ENCODE measurements at places on chromosomes 16 and 17.

- peak; percentile 49 for DNase-seq
Observed at GRCh38 chr16:30615358-30616091, 5.3 kb upstream of the ZNF689 start.

DNA sequence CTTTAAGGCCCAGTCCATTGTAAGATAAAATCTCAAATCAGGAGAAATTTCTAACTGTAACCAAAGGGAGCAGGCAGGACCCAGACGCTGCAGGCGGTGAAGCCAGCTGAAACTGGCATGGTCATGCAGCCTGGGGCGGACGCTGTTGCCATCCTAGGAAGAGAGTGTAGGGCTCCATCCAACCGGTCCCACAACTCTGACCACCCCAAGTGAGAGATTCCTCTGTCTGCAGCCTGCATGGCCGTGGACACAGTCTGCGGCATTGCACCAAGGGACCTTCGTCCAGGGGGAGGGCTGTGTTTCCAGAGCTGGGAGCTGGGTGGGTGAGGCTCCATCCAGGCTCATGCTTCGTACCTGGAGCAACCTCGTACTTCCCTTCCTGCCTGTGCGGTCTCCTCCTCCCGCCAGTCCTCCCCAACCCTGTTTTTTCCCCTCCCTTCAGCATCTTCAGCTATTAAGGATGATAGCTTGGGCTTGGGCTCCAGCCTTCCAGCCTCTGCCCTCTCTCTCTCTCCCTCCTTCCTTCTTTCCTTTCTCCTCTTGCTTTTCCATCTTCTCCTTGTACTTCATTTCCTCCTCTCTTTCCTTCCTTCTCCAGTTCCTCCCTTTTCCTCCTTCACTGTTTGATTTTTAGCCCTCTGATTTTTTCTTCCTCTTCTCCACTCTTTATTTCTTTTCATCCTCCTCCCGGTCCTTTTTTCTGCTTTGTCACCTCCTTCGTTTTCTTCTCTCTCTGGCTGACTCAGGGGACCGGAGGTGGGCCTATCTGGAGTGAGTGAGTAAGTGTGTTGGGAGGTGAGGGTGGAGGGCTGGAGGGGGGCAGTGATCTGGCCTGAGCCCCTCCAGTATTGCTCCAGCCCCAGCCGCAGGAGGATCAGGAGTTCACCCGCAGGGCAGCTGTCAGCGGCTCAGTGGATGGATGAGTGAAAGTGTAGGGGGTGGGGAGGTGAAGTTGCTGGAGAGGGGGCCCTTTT lies 17.0 kb upstream of the LHX1 start:
- no peak for DNase-seq

GRCh38 chr17:79301469-79301868 lies 226.8 kb downstream of the ENGASE start:
- no peak for DNase-seq

DNA sequence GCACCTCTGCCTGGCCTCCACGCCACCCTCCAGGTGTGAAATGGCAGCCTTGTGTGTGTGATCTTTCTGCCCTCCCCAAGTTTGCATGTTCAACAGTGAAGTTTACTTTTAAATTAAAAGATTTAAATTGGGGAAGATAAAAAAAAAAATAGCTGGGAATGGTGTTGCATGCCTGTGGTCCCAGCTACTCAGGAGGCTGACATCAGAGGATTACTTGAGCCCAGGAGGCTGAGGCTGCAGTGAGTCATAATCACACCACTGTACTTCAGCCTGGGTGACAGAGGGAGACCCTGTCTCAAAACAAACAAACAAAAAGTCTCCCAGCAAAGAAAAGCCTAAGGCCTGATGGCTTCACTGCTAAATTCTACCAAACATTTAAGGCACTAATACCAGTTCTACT lies 35.4 kb upstream of the RNF43 start:
- DNase-seq, result no peak

DNA sequence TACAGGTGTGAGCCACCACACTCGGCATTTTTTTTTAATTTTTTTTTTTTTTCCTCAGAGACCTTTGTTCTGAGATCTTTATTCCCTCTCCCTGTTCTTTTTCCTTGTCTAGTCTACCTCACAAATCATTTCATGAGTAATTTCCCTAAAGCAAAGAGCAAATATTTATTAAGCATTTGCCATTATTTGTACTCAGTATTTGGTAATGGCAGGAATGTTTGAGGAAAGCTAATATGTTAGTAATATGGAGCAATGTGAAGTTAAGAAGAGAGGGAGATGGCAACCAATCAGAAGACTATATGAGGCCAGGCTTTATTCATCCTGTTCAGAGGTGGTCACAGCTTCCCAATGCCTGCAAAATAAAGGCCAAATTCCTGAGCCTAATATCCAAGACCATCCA lies 13.3 kb downstream of the CENPV start:
- no peak for DNase-seq

DNA sequence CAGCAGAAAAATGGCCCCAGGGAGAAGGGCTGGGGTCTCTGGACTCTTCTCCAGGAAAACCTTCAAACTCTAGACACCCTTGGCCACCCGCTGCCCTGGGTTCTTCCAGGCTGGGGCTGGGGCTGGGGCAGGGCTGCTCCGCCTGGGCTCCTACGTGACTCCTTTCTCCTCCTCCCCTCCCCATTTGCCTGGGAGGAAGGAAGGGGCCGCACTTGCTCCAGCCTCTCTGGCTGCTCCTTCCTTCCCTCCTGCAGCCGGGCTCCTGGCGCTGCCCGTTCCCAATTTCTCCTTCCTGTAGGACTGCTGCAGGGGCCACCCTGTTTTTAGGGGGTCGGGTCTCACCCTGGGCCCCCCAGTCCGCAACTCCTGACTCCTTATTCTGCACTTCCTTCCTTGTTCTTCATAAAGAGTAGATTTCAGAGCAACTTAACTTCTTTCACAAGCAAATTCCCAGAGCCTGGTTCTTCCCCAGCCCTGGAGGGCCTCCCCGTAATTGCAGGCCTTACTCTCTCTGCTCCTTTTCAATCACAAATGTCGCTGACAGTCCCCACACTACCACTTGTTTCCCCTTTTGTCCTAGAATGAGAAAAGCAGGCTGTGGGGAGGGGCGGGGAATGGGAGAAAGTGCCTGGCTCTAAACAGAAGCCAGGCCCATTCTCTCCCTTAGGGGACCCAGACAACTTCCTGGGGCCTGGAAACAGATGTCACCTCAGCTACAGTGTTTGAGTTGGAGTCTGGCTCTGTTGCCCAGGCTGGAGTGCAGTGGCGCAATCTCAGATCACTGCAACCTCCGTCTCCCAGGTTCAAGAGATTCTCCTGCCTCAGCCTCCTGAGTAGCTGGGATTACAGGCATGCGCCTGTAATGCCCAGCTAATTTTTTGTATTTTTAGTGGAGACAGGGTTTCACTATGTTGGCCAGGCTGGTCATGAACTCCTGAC lies 137.8 kb downstream of the ENGASE start:
- no peak for DNase-seq

GRCh38 chr17:11324846-11325420 lies 83.9 kb downstream of the SHISA6 start:
- DNase-seq, result no peak

DNA sequence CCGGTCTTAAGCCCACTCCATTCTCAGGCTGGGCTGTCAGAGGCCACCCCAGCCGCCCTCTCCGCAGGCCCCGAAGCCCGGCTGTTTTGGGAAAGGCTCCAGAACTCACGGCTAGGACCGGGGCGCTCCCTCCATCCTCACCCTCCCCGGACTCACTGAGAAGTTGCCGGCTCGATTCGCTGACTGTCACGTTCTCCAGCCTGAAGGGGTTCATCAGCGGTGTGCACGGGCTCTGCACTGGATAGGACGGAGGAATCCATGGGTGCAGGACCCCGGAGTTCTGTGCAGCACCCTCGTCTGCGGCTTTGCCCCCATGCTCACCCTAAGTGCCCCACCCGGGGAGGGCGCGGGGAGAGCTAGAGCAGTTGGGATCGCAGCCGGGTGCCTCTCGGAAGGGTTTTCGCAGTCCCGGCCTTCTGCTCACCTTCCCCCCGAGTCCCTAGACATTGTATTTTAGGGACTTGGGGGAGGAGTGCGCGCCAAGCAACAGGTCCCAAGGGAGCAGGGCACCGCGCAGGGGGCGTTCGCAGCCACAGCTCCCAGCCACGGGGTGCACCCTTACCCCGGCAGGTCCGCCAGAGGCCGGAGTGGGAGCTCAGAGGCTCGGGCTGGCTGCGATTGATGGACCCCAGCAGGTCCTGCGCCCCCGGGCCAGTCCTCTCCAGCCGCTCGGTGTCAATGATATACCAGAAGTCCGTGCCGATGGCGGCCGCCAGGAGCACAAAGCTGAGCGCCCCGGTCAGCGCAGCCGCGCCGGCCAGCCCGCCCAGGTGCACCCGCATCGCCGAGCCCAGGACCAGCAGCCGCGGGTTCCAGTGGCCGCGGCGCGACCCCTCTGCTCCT lies 1.0 kb downstream of the TMEM114 start:
- DNase-seq, result no peak

DNA sequence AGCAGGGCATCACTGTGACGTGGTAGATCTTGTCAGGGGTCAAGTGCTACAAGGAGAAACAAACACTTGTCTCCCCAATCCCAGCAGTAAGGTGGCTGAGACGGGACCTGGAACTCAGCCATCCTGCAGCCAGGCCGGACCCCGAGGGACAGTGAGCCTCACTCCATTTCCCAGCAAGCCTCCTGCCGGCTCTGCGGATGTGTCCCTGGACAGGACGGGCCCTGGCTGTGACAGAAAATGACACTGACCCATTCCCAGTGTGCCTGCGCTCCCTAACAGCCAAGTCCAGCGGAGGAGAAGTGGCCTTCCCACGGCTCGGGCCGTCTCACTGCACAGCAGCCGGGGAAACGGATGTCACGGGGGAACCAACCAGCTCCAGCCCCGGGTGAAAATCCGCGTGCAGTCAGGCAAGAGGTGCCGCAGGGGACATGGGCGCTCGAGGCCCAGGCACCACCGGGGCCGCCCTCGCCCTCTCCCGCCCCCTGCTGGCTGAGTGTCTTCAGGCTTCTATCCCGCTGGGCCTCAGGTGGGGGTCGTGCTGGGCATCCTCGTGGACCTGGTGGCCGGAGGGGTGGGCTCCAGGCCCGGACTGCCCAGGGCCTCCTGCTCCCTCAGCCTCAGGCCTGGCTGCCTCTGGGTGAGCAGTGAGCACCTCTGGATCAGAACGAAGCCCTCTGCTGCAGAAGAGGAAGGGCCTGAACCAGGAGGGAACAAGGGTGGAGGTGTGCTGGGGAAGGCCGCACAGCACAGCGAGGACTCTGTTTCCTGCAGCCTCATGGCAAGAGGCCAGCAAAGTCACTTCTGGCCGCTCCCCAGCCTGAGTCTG lies 6.7 kb downstream of the HAGHL start:
- DNase-seq, result no peak

DNA sequence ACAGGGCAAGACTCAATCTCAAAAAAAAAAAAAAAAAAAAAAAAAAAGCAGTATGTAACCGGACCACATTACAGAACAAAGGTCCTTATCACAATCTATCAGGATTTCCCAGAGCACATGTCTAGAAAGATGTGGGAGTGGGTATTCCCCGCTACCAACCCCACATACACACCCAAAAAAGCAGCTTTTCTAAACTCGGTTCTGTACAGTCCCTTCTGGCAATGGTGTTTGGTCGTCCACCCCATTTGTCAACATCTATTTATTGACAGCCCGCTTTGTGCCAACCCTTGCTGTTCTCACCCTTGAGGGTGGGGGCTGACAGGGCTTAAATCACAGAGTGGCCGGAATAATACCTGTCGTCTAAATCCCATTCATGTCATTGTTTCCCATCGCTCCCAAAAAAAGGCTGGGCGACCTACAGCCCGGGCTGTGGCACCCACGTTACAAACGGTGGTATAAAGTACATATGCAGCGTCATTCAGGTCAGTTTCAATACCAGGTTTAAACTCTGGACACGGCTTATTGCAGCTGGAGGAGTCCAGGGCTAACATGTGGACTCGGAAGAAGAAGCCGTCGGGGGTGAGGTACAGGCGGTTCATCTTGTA lies 3.6 kb downstream of the C17orf58 start:
- no peak for DNase-seq

- DNase-seq, result no peak
Observed at GRCh38 chr17:37826497-37827430, 81.9 kb upstream of the HNF1B start.

- DNase-seq, result no peak
Observed at GRCh38 chr17:65556910-65557348, 4.5 kb downstream of the AXIN2 start.

- no peak for DNase-seq
Observed at GRCh38 chr16:10501016-10501607, 79.3 kb downstream of the EMP2 start.

DNA sequence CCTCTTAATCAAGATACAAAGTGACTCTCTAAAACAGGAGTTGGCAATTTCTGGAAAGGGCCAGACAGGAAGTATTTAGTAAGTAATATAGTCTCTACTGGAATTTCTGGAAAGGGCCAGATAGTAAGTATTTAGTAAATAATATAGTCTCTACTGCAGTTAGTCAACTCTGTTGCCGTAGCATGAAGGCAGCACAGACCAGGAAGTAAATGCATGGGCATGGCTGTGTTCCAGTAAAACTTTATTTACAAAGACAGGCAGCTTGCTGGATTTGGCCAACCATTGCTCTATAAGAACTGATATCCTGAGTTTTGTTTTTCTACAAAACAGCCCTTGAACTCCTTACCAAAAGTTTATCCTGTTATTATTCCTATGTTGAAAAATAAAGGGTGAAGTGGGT lies 16.9 kb downstream of the LDAF1 start:
- no peak for DNase-seq

GRCh38 chr16:3998793-3999478 lies 117.3 kb downstream of the ADCY9 start:
- DNase-seq, result no peak

DNA sequence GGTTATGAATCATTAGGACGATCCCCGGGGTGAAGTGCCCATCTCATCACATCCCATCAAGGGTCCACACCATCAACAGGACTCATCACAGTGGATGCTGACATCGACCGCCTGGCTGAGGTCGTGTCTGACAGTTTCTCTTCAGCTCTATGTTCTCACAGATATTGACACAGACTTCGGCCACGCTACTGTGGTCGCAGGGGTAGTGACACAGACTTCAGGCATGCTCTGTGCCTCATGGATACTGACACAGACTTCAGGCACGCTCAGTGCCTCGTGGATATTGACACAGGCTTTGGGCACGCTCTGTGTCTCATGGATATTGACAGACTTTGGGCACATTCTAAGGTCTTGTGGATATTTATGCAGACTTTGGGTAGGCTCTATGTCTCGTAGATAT lies 50.1 kb downstream of the KLHDC4 start:
- DNase-seq, result no peak

DNA sequence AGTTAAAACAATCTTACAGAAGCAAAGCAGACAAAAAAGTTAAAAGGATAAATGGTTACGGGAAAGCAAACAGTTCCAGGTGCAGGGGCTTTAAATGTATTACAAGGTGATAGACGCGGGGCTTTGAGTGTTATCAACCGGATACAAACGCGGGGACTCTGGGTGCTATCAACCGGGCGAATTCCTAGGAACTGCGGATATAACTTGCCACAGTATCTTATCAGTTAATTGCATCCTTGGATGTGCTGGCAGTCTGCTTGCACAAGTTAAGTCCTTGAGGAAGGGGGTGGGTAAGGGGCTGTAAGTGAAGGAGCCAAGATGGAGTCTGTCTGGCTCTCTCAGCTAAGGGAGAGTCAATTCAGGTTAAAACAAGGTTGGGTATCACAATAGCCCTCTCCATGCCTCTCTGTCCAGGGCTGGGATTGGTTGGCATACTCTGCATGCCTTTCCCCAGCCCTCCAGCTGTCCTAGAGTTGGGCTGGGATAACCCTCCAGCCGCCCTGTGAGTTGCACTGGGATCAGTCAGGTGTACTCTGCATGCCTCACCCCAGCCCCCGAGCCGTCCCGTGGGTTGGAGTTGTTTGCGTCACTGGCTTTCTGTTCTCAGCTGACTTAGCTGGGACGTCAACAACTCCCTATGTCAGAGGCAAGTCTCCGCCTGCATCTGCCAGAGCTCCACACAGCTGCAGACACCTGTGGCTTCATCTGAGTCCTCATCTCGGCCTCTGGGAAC lies 40.9 kb downstream of the TMEM235 start:
- peak; percentile 47 for DNase-seq
